ENCODE measurements at places on chromosomes 12 and 14. TPM values are rescaled to one million over a fixed set of nuclear protein-coding genes. Genes with fewer than 3 reads are reported as not detected.
A peak's percentile ranks its signal among the peaks of the same experiment; 100 is the strongest.

DNA sequence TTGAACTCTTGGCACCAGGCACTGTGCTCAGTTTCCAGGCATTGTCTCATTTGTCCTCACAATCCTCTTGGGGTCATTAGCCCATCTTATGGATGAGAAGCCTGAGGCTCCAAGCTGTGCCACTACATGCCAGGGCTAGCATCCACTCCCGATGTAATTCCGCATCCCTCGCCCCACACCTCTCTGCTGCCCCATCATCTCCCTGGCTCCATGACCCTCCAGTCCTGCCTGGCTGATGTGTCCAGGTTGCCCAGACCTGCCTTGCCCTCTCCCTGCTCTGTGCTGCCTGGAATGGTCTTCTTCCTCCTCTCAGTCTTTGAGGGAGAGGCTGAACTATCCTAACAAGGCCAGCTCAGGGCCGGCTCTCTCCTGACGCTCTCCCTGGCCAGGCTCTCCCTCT is 27.5 kb downstream of the PIGH start:
- no peak for DNase-seq

GRCh38 chr12:2231956-2232355 is 179.2 kb downstream of the CACNA1C start:
- no peak for DNase-seq

Gene RHEBL1
- 2.0 TPM for total RNA-seq

GRCh38 chr12:77349689-77350370 is 284.5 kb upstream of the E2F7 start:
- DNase-seq = no peak

DNA sequence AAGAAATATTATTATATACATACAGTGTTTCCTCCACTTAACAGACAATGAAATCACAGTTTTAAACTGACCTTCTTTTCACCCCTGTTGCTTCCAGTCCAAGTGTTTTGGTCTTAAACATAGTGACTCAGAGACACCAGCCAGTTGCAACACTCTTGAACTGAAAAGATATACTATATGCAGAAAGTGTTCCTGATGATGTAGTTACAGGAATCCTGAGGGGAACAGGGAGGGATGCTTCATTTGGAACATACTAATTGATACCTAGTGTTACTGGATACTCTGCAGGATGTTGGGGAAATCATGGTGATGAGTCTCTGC is 420.8 kb downstream of the CCDC91 start:
- DNase-seq = peak; percentile 47

DNA sequence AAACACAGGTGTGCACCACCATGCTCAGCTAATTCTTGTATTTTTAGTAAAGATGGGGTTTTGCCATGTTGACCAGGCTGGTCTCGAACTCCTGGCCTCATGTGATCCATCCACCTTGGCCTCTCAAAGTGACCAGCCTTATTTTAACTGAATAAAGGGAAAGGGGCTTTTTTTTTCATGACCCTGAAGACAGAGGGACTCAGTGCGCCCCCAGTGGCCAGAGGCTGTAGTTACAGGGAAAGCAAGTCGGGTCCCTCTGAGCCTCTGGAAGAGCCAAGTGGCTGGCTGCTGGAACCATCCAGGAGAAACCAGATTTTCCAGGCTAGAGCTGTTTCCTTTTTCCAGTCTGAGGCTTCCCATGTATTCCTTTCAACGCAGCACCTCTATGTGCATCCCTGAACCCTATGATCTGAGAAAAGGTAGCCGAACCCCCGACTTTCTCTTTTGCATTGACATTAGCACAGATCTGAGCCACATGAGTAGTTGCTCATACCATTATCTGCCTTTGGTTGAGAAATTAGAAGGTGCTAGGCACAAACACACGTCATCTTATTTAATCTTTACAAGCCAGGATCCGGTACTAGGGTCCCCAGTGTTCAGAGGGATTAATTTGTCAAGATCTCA is 342.7 kb downstream of the CACNA1C start:
- DNase-seq = peak; percentile 69

GRCh38 chr14:97640031-97640430 is 842.8 kb downstream of the VRK1 start:
- no peak for DNase-seq

- peak; percentile 28 for DNase-seq
Observed at GRCh38 chr14:92692822-92693226, 55.6 kb downstream of the LGMN start.

- DNase-seq = no peak
Observed at GRCh38 chr12:130139567-130140421, 22.5 kb upstream of the FZD10 start.

DNA sequence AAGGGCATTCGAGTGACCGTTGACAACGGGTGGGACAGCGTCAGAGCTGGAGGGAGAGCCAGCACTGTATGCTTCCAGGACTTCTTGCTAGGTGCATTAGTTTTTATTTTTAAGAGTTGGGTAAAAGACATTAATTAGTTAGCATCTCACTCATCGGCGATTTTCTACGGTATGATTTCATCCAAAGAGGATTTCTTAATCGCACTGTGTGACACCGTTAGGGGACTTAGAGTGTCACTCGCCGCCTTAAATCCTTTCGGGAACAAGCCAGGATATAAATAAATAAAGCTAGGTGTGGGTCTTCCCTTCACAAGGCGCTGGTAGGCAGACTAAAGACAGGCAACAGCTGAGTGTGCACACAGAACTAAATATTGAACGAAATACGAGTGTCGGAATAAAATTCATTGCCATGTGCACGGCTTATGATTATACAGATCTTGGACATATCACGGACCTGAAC is 869 bp upstream of the NOVA1 start:
- no peak for DNase-seq

DNA sequence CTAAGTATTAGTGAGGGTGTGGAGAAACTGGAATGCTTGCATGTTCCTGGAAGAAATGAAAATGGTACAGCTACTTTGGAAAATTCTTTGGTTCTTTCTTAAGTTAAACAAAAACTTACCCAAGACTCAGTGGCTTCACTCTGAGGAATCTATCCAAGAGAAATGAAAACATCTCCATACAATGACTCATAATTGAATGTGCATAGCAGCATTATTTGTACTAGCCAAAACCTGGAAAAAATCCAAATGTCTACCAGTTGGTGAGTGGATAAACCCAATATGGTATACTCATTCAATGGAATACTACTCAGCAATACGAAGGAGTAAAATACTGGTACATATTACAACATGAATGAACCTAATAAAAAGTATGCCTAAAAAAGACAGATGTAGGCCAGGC is 18.0 kb upstream of the CRACR2A start:
- no peak for DNase-seq

DNA sequence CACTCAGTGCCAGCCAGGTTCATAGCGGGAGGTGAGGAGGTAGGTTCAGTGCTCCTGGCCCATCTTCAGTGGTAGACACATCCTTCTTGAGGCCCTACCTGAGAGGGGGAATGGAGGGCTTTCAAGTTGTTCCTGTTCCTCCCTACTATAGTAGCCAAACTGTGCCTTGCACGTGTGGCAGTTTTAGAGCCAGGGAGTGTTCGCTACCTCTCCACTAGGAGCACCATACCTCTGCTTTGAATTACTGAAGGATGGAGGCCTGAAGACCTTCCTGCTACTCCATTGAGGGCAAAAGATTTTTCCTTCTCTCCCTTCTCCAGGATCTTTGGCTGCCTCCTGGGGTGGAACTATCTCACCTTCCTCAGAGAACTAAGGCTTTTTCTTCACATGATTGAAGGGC is 5.9 kb upstream of the ALG10 start:
- no peak for DNase-seq
